ENCODE measurements at places on chromosomes 1 and 21.

GRCh38 chr1:114701931-114702330, 6.6 kb upstream of the AMPD1 start:
- no peak for DNase-seq

GRCh38 chr1:11062965-11063401, 3.2 kb upstream of the SRM start:
- DNase-seq, result no peak

DNA sequence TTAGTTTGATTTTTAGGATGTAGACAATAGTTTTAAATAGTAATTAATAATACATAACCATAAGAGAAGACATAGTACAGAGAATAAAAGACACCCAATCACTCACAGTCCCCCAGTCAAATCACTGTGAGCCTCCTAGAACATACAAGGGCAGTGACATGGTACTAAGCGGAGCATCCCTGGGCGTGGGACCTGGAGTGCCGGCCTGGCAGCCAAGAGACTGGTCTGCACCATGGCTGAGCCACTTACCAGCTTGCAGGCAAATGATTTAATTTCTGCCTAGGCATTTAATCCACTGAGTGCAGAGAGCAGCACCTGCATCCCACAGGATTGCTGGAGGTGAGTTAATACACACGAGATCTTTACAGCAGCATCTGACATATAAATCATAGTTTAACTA, 20.4 kb downstream of the SDHB start:
- DNase-seq, result no peak

- DNase-seq, result no peak
Measured at GRCh38 chr1:246210756-246211155, 296.3 kb downstream of the SMYD3 start.

DNA sequence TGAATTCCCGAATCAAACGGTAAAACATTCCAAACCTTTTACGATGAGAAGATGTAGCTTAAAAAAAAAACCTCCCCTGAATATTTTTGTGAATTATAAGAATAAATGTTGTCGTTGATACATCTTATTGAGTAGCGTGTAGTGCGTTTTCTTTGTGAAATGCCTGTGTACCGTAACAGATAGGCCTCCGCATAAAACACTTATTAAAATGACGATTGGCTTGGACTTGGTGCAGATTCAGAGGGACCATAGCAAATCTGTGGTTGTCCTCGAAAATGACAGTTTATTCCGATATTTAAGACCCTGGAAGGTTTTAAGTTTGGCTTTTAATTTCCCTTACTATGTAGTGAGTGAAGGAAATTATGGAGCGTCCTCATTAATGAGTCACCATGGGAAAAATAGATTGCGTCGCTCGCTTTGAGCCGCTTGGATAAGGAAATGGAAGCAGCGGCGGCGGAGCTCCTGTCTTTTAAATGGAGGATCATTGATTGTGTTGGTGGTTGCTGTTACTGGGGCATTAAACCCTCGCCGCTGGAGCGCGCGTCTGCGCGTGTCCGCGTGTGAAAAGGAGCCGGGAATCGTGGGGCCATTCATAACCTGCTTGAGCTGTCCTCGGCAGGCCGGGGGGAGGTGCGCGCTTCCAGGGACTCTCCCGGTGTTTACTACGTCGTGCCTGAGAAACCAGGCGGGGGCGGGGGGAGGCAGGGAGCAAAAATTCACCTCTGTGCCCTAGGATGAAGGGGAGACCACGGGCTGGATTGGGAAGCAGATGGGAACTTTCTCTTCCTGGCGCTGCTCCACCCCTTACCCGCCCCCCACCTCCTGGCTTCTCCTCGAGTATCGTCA, 1.6 kb downstream of the SPEN start:
- DNase-seq, result no peak

GRCh38 chr21:31098576-31099005, 60.3 kb upstream of the KRTAP19-8 start:
- DNase-seq, result no peak

DNA sequence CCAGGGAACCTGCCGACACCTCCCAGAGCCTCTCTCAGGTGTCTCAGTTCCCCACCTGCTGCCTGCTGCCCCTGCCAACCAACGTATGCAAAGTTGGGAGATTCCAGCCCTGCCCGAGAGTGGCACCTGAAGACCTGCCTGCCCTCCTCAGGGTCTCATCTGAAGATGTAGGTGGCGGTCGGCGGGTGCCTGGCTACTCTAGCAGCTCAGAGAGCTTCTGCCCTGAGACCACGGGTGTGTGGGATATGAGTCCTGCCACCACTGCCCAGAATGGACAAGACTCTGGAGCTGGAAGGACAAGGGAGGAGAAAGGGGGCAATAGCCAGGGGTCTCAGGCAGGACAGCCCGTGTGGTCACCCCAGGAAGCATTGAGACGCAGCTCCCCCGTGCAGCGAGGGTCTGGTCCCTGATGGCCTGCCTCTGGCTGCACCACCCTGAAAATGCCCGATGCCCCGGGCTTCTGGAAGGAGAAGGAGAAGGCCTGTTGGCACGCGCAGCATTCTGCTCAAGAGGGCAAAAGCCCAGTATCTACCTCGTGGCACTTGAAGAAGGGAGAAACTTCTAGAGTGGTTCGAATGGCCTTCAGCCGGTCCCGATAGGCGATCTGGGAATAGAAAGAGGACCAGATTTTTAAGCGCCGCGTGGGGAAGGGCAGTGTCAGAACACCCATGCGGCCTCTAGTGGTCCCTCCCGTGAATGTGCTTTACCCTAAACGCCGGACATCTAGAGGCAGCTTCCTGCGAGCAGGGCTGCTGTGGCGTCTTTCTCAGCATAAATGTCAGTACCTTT, 88.8 kb downstream of the STUM start:
- DNase-seq, result no peak

DNA sequence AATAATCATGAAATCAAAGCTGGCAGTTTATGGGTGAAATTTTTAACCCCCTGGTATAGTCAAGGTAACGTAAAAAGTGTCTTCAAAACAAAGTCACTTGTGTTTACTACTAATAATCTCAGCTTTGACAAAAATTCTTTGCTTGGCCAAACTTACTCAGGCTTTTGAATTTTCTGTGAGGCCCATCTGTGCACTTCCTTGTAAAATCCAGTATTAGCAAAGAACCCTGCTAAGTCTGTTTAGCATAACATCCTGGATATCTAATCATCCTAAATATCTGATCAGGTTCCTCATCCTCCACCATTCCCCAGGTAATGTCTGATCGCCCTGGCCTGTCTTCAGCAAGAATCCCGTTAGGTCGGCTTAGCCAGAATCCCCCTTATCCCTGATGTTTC, 3.0 kb downstream of the LYST start:
- no peak for DNase-seq

DNA sequence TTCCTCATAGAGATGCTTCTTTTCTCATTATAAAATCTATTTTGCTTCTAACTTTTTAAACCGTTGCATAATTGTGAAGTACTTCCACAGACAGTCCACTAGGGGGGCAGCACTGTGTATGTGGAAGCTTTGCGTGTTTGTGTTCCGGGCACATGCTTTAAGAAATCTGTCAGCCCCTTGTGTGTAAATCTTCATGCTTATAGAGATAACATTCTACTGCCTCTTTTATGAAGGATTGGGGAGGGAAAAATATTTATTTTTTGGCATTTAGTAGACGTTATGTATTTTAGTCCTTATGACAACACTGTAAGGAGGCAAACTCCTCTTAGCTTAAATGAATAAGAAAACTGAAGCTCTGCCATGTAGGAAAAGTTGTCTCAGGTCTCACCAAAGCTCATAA, 157.3 kb upstream of the PTGFR start:
- DNase-seq, result no peak

DNA sequence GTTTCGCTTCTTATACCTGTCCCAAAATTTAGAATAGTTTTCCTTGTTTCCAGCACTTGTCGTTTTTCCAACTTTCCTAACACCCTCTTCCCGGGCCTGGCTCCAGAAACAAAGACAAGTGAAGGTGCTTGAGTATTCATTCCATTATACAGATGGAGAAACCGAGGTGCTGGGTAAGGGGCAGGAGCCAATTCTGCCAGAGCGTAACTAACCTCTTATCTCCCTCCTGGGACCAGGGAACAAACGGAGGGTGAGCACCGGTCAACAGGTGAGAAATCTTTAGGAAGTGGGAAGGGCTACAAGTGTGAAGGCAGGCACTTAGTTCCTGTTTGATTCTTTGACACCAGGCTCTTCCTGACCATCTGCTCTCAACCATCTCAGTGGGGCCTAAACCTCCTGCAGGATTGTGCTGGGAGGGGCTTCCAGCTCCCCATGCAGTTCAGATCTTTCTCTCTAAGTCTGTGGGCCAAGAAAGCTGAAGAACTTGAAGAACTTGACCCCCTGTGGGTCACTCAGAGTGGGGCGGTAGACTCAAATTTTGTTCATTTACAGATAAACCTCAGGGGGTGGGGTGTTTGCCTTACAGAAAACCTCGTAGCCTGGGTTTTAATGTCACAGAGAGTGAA, 8.7 kb downstream of the PLXNA2 start:
- no peak for DNase-seq

All from cortex of kidney (tissue), 1 donor.